ENCODE measurements at places on chromosomes 6 and 20. TPM values are rescaled to one million over a fixed set of nuclear protein-coding genes. Genes with fewer than 3 reads are reported as not detected.
A peak's percentile ranks its signal among the peaks of the same experiment; 100 is the strongest.

DNA sequence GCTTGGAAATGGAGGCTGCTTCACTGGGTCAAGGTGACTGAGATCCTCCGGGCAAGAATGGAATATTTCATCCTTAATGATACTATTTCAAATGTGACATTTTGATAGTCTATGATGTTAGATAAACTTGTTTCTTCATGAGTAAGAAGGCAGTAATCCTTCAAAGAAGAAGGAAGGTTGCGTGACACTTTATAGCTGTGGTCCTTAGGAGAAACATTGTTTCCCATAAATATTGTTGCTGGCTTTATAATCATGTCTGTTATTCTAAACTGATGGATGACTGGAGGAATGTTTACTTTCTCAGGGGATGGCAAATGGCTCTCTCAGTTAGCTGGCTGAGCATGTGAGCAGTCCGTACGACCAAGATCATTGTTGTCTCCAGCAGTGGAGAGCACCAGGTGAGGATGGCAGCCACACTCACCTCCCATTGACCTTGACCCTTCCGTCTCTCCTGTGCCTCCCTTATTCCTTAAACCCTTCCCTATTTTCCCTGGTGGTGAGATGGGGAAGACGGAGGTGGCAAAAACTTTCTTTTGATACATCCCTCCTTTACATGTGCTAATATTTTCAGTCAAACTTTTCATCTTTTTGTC is 171.2 kb upstream of the OLIG3 start:
- no peak for DNase-seq

- DNase-seq, result no peak
Measured at GRCh38 chr6:165599121-165599520, 63.9 kb downstream of the PDE10A start.

DNA sequence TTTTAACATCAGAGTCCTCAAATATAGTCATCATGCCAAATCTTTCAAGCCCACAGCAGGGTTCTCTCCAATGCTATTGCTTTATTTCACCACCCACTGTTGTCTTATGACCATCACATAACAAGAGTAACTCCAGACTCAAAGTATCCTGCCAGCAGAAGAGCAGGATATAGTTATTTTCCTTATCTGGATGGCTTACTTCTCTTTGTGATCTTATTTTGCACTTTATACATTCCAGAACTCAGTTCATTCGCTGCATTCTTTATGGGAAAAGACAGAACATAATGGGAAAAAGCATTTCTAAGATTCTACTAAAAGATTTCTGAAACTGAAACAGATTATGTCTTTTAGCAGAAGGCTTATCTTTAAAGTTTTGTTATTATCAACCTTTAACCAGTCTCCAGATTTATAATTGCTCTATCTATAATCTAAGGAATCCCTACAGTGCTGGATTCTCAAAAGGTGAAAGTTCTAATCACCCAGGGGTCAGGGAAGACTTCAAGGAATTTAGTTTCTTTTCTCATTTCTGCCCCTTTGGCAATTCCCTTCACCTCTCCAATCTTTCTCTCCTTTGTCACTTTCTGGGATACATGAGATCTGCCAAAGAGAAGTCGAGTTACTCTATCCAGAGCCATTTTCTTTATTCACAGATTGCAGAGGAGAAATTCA is 190.4 kb downstream of the TPBG start:
- peak; percentile 55 for DNase-seq

ZNF318 gene
- total RNA-seq, result 19.6 TPM
